GDM1 (cell line): ENCODE measurements at places on chromosomes 1 and 21.

- DNase-seq, result no peak
These were observed 65.7 kb upstream of the FCGR2A start for GRCh38 chr1:161439280-161440232.

DNA sequence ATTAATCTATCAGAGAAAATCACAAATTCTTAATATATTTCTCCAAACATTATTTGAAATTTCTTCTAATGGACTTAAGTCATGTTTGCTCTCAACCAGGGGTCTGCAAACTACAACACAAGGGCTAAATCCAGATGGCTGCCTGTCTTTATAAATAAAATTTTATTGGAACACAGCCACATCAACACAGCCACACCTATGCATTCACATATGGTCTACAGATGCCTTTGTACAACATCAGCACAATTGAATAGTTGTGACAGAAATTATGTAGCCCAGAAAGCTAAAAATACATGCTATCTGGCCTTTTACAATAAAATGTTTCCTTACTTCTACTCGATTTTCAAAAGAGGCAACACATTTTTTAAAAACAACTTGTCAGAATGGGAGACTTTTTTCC lies 103.9 kb downstream of the DPYD start:
- DNase-seq, result no peak

DNA sequence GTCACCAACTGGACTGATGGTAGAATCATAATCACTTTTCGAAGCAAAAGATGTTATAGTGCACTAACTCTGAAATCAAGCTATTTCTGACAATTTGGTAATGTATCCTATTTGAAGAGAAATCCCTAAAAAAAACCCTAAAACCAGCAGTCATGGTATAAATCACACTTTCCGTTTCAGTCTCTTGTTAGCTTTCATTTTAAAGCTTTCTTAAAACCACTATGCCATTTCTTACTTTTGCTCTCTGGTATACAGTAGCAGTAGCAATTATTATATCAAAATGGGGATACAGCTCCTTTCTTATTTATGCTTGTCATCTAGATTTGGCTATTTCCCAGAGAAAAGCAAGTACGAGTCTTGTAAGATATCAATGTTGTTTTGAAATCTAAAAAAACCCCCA lies 323.3 kb downstream of the KCTD3 start:
- DNase-seq, result no peak

GRCh38 chr21:25563361-25564116 lies 43.7 kb downstream of the MRPL39 start:
- DNase-seq, result no peak

DNA sequence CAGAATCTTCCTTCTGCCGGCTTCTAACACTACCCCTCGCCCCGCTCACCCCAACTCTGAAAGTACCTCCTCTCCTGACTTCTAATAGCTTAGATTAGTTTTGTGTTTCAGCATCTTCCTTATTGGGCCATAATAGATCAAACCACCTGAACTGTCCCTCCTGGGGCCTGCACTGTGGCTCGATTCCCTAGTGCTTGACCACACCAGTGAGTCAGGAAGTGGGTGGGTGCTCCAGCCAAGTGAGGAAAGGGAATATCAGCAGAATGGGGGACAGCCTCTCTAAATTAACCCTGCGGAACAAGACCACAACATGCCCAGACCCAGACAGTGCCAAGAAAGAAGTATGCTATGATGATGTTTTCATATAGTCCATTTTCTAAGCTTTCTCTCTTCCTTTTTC lies 8.5 kb downstream of the SERTAD4 start:
- no peak for DNase-seq

DNA sequence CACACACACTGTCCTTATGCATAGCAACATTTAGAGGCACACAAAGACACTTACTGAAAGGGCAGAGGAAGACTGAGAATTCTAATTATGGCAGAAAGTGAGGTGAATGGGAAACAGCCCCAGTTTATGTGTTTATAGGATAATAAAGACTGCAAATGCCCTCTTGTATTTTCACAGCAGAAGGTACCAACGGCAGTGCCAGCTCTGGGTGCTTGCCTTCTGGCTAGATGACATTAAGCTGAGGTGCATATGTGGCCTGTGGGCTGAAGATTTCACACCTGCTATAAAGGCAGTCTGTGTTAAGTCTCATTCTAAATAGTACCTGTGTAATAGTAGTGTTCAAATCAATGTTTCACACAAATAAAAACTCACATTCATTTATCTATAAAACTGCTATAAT lies 347.2 kb upstream of the ZRANB2 start:
- no peak for DNase-seq

GRCh38 chr21:43207043-43207315 lies 38.2 kb downstream of the CRYAA start:
- DNase-seq, result no peak

GRCh38 chr1:15062479-15063099 lies 91.0 kb upstream of the TMEM51 start:
- no peak for DNase-seq

DNA sequence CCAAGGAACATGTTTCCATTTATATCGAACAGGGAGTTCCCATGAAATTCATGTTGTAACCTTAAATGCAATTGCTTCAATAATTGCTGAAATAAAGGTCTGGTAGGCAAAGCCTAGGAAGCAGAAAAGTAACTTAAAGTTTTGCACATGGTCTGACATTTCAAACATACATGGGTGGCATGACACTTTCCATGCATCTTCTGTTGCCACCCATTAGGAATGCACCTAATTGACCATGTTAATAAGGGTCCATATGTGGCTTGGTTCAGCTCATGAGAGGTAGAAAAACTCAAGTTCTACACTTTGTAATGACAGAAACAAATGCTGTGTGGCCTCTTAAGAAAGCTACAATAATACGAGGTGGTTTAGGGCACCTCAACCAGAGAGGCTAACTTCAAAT lies 72.0 kb upstream of the GORAB start:
- DNase-seq, result no peak

DNA sequence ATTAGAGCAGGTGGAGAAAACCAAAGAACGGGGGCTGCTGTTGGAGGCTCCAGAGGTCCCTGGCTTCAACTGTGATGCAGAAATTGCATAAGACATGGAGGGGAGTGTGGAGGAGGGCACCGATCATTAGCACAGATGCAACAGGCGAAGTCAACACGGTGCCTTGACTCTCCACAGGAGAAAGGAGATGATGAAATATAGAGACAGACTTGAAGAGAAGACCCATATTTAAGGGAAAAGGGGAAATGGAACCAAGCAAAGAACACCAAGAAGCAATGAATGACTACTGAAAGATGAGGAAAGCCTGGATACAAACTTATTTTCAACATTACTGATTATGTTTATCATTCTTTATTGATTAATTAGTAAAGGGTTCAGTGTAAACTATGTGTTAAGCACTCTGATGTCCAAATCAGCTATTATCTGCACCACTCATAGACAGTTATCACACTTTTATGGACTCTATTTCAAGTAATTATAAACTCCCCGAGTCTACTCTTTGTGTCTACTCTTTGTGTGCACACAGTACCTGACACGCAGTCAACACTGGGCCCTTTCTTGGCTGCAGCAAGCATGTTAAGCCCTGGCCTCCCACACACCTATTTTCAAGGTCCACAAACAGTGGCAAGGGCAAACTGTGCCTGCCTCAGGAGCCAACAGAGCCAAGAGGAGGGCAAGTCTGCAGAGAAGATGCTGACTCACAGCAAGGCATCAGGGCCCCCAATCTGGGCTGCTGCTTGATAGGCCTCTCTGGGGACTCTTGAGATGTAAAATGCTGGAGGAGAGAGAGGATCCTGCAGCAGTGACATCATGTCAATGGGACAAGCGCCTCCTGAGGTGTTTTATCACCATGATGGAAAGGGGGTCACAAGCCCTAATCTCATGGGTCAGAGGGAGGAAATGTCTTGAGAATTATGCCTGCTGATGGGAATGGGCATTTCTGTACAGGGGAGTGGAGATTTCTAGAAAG lies 17.6 kb downstream of the PCNX2 start:
- DNase-seq, result no peak

DNA sequence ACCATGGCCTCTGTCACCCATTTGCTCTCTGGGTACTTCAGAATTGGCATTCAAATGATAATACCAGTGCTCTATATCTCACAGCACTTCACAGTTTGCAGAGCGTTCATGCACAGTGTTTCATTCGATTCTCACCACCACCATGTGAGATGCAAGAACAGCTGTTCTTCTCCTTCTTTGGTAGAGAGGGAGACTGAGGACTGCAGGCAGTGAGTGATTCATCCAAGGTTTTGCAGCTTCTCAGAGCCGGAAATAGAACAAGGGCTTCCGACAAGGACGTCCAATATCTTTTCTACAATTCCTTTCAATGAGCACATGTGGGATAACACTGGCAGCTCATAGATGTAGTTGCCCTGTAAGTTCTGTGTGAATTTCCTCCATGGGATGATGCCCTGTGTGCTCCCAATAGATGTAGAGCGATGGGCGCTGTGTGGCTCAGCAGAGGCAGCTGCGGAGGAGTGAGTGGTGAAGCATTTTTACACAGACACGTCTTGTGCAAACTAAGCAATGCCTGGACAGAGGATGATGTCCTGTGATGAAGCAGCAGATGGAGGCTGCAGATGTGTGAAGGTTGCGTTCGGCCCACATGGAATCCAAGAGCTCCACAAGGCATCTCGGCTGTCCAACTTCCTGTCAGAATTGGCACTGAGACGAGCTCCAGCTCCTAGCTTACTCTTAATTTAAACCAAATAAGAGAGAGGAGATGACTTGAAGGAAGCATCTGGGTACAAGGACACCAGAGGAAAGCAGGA lies 24.9 kb downstream of the MT1HL1 start:
- DNase-seq, result no peak
